IMR-90 (cell line): ENCODE measurements at places on chromosomes 1 and 21. TPM values are rescaled to one million over a fixed set of nuclear protein-coding genes. Genes with fewer than 3 reads are reported as not detected.
A peak's percentile ranks its signal among the peaks of the same experiment; 100 is the strongest.

The PDE4B gene
- polyA plus RNA-seq = 5.2 and 5.8 TPM in 2 replicates

- H3K36me3 ChIP-seq = no peaks in the 10 kb centered on the region
- H3K27ac ChIP-seq = no peak overlapping the region
- no peak for DNase-seq
These were observed 17.8 kb downstream of the OR2B11 start for GRCh38 chr1:247440001-247440620.

- H3K4me1 ChIP-seq = no peaks in the 10 kb centered on the region
- DNase-seq = no peak
- no peak overlapping the region for H3K27ac ChIP-seq
These were observed 327.0 kb downstream of the NPHP4 start for GRCh38 chr1:5664906-5665875.

- H3K27me3 ChIP-seq = no peaks in the 10 kb centered on the region
- H3K27ac ChIP-seq = no peak overlapping the region
- no peaks in the 10 kb centered on the region for H3K4me1 ChIP-seq
- no peak overlapping the region for H3K4me3 ChIP-seq
- DNase-seq = no peak
- no peaks in the 10 kb centered on the region for H3K36me3 ChIP-seq
These were observed 142.4 kb downstream of the ZP4 start for GRCh38 chr1:237748171-237748960.

DNA sequence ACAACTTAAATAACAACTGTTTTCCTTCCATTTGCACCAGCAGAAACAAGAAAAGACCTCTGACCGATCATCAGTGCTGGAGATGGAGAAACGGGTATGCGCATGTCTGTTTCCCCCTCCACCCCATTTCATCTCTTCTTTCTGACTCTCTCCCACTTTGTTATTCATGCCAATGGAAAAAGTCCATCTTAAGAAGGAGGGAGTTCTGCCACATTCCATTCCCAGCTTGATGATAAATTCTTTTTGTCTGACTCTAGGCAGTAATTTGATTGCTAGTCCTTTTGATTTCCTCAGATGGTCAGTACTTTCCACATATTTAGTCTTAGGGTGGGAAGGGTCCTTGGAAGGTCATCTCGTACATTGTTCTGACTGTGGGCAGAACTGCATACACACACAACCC, 142.5 kb downstream of the SYT2 start:
- H3K4me3 ChIP-seq = no peak overlapping the region
- peaks cover 5% of the 10 kb centered on the region; the same call in 1 of the 2 replicates for H3K36me3 ChIP-seq
- no peak overlapping the region for H3K27ac ChIP-seq
- DNase-seq = no peak
- H3K27me3 ChIP-seq = no peaks in the 10 kb centered on the region

The AJAP1 gene
- 0.02 and 0.03 TPM in 2 replicates for polyA plus RNA-seq

The FAM151A gene
- polyA plus RNA-seq = not detected in 2 replicates

DNA sequence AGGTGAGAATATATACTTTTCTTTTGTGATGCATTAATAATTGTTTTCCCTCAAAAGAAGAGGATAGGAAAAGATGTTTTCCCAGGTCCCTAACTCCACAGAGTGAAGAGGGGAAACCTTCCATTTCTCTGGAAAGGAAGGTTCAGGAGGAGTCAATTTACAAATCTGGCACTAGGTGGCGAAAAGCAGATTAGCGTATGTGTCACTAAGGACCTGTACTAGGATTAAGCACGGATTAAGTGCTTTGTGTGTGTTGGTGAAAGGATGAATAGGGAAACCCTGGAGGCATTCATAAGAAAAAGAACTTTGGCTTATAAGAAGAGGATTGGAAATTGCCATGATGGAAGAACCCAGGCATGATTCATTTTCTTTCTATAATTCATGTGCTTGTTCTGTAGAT, 410.1 kb upstream of the PLXNA2 start:
- no peak for DNase-seq
- no peak overlapping the region for H3K27ac ChIP-seq
- H3K4me1 ChIP-seq = no peaks in the 10 kb centered on the region
- no peak overlapping the region for H3K4me3 ChIP-seq

The ETNK2 gene
- 17.8 and 18.9 TPM in 2 replicates for polyA plus RNA-seq

- no peaks in the 10 kb centered on the region for H3K4me1 ChIP-seq
- no peak overlapping the region for H3K27ac ChIP-seq
- H3K4me3 ChIP-seq = no peak overlapping the region
- H3K27me3 ChIP-seq = no peaks in the 10 kb centered on the region
- no peak for DNase-seq
These were observed 1560.3 kb downstream of the MRPL39 start for GRCh38 chr21:24046829-24047443.

GRCh38 chr1:241902391-241903065, 54.5 kb downstream of the EXO1 start:
- no peak overlapping the region for H3K27ac ChIP-seq
- H3K4me1 ChIP-seq = no peaks in the 10 kb centered on the region
- H3K27me3 ChIP-seq = no peaks in the 10 kb centered on the region
- no peak overlapping the region for H3K4me3 ChIP-seq

The RAVER2 gene
- polyA plus RNA-seq = 3.4 and 3.7 TPM in 2 replicates

DNA sequence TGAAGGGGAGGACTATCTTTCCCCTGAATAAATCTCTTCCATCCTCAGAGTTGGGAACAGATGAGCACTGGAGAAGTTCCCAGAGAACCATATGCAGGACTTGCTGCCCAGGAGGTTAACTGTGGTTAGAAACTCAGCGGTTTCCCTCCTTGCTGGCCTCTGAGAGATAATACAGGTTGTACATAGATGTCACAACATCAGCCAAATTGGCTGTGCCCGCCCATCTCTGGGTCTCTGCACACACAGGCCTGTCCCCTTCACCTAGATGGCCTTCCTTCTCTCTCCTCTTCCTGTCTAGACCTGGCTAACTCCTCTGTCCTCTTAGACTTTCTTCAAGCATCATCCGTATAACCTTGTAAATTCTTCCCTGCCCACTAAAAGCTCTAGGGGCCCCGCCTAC, 5.7 kb downstream of the RGS5 start:
- no peak overlapping the region for H3K4me3 ChIP-seq
- no peaks in the 10 kb centered on the region for H3K27me3 ChIP-seq
- 0 out of 2 replicates have a peak, but pooled peaks cover 2% of the 10 kb centered on the region for H3K4me1 ChIP-seq
- H3K27ac ChIP-seq = no peak overlapping the region
- no peaks in the 10 kb centered on the region for H3K36me3 ChIP-seq
- no peak for DNase-seq

The SLC1A7 gene
- 0.05 and 0.06 TPM in 2 replicates for polyA plus RNA-seq

DNA sequence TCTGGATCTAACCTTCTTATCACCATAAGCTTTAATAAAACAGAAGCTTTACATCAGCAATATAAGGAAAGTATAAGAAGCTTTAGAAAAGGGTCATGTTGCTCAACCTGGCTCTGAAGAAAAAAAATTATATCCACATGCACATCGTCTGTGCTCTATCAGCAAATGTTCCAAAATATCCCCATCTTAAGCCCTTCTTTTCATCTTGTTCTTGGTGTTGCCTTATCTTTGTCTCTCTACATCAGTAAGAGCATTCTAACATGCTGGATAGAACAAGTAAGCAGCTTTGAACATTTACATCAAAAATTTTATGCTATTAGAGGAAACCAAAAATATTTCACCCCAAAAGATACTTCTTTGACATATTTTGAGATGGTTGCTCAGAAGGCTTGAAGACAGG, 157.8 kb upstream of the SNX7 start:
- no peak overlapping the region for H3K4me3 ChIP-seq
- H3K36me3 ChIP-seq = no peaks in the 10 kb centered on the region
- H3K4me1 ChIP-seq = no peaks in the 10 kb centered on the region
- H3K27me3 ChIP-seq = no peaks in the 10 kb centered on the region

- no peak overlapping the region for H3K4me3 ChIP-seq
- DNase-seq = peak; percentile 74
- no peak overlapping the region for H3K27ac ChIP-seq
- H3K4me1 ChIP-seq = peaks cover 3% of the 10 kb centered on the region; the same call in 1 of the 2 replicates
- no peaks in the 10 kb centered on the region for H3K36me3 ChIP-seq
- H3K27me3 ChIP-seq = no peaks in the 10 kb centered on the region
These were observed 80.5 kb upstream of the KIF26B start for GRCh38 chr1:245074232-245074747.

GRCh38 chr1:51494138-51494830, 24.8 kb downstream of the EPS15 start:
- no peak overlapping the region for H3K4me3 ChIP-seq
- H3K27me3 ChIP-seq = no peaks in the 10 kb centered on the region
- no peaks in the 10 kb centered on the region for H3K4me1 ChIP-seq
- no peak for DNase-seq

GRCh38 chr1:165434281-165434680, 10.6 kb downstream of the RXRG start:
- DNase-seq = no peak
- H3K27ac ChIP-seq = no peak overlapping the region
- H3K4me1 ChIP-seq = no peaks in the 10 kb centered on the region
- H3K4me3 ChIP-seq = no peak overlapping the region

GRCh38 chr1:19229229-19229628, 19.2 kb upstream of the UBR4 start:
- no peaks in the 10 kb centered on the region for H3K27me3 ChIP-seq
- H3K36me3 ChIP-seq = peaks cover 50% of the 10 kb centered on the region
- no peak overlapping the region for H3K4me3 ChIP-seq
- no peak for DNase-seq
- H3K4me1 ChIP-seq = peaks cover 11% of the 10 kb centered on the region; the same call in 1 of the 2 replicates

The MASP2 gene
- 0.03 and 0.04 TPM in 2 replicates for polyA plus RNA-seq

GRCh38 chr21:36784947-36785346, 86.0 kb downstream of the SIM2 start:
- no peak for DNase-seq
- no peaks in the 10 kb centered on the region for H3K36me3 ChIP-seq
- no peaks in the 10 kb centered on the region for H3K27me3 ChIP-seq
- H3K27ac ChIP-seq = no peak overlapping the region
- peaks cover 8% of the 10 kb centered on the region for H3K4me1 ChIP-seq

DNA sequence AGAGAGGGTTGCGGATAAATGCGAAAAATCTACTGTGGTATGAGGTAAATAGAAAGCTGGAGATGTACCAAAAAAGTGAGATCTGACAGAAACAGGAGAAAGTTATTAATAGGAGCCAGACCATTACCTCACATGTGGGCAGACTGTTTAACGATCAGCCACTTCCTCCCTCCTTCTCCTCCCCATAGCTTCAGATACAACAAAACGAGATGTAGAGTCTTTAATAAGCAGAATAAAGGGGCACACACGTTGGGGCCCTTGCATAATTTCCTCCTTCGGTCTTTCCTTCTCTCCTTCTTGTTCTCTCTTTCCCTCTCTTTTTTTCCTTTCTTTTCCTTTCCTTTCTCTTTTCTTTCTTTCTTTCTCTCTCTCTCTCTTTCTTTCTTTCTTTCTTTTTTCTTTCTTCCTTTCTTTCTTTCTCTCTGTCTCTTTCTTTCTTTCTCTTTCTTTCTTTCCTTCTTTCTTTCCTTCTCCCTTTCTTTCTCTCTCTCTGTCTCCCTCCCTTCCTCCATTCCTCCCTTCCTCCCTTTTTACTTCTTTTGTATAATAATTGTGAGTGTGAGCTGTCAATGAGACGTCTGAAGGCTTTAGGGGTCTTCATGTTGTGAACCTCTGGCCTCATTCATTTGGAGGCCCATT, 242.1 kb downstream of the GRIK1 start:
- H3K27me3 ChIP-seq = no peaks in the 10 kb centered on the region
- no peaks in the 10 kb centered on the region; the same call in 1 of the 2 replicates for H3K4me1 ChIP-seq
- H3K27ac ChIP-seq = no peak overlapping the region

The F5 gene
- polyA plus RNA-seq = not detected in 2 replicates

DNA sequence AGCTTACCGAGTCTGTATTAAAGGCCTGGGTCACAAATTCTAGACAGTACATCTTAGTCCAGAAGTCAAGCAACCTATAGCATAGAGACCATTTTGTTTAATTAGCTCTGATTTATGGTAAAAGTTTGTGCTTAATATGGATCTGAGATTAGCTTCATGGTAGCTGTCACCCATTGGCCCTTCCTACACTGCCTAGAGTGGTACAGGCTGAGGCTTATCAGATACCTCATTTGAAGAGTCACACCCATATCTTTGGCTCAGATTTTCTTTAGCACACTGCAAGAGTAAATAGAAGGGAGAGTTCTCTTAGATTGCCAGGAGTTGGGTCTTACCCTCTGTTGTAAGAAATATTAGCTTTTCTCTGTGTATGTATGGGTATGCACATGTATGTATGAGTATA, 3.6 kb downstream of the AK4 start:
- H3K36me3 ChIP-seq = no peaks in the 10 kb centered on the region
- H3K4me3 ChIP-seq = no peak overlapping the region
- DNase-seq = no peak
- H3K27ac ChIP-seq = no peak overlapping the region
- H3K27me3 ChIP-seq = peaks cover 15% of the 10 kb centered on the region
- no peaks in the 10 kb centered on the region; the same call in 1 of the 2 replicates for H3K4me1 ChIP-seq

- H3K27me3 ChIP-seq = no peaks in the 10 kb centered on the region
- no peaks in the 10 kb centered on the region for H3K36me3 ChIP-seq
- peaks cover 6% of the 10 kb centered on the region for H3K4me1 ChIP-seq
- DNase-seq = peak; percentile 74
These were observed 650 bp downstream of the PCNX2 start for GRCh38 chr1:233294913-233295236.

GRCh38 chr1:239795304-239795703, 296.4 kb upstream of the FMN2 start:
- H3K36me3 ChIP-seq = no peaks in the 10 kb centered on the region
- H3K27me3 ChIP-seq = no peaks in the 10 kb centered on the region
- H3K4me1 ChIP-seq = no peaks in the 10 kb centered on the region
- DNase-seq = no peak
- H3K27ac ChIP-seq = no peak overlapping the region

DNA sequence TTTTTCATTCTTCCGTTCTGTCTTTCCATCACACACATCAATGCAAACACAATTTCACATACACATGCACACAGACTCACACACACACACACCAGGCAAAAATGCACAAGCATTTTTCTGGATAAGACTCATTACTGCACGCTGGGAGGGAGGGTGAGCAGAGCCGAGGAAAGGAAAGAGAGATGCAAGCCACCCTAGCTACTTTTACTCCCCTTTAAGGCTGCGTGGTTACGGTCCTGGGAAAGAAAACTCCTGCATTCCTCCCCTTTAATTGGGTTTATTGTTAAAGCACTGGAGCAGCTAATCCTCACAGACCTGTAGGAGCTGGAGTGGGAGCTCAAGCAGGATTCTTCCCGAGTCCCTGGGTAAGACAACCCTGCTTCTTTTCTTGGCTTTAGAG, at the start of gene CAMK1G:
Gene CAMK1G, plus strand, starts transcription at position 307 of the 400 bp plus-strand sequence. CDS start 11,270 bp downstream, outside the sequence.
- peak within 1 kb of the TSS; percentile 48 for H3K4me3 ChIP-seq
- H3K36me3 ChIP-seq = no peaks in the 10 kb centered on the region
- 0 out of 2 replicates have a peak, but pooled peaks cover 2% of the 10 kb centered on the region for H3K27me3 ChIP-seq
- no peaks in the 10 kb centered on the region for H3K4me1 ChIP-seq
- no peak within 1 kb of the TSS for H3K27ac ChIP-seq
- peak; percentile 80 for DNase-seq

The HSD3B1 gene
- polyA plus RNA-seq = not detected in 2 replicates

The DNAJB4 gene
- 24.1 and 31.0 TPM in 2 replicates for polyA plus RNA-seq

The C1orf74 gene
- 0.79 and 1.1 TPM in 2 replicates for polyA plus RNA-seq

GRCh38 chr1:64166629-64167028, 36.8 kb upstream of the UBE2U start:
- peaks cover 8% of the 10 kb centered on the region for H3K4me1 ChIP-seq
- H3K27ac ChIP-seq = no peak overlapping the region
- no peak for DNase-seq
- no peak overlapping the region for H3K4me3 ChIP-seq
- peaks cover 2% of the 10 kb centered on the region; the same call in 1 of the 2 replicates for H3K36me3 ChIP-seq

The DNAJC6 gene
- 0.05 and 0.13 TPM in 2 replicates for polyA plus RNA-seq
